Erythroblast (primary cell): ENCODE measurements at places on chromosomes 12 and 14.

DNA sequence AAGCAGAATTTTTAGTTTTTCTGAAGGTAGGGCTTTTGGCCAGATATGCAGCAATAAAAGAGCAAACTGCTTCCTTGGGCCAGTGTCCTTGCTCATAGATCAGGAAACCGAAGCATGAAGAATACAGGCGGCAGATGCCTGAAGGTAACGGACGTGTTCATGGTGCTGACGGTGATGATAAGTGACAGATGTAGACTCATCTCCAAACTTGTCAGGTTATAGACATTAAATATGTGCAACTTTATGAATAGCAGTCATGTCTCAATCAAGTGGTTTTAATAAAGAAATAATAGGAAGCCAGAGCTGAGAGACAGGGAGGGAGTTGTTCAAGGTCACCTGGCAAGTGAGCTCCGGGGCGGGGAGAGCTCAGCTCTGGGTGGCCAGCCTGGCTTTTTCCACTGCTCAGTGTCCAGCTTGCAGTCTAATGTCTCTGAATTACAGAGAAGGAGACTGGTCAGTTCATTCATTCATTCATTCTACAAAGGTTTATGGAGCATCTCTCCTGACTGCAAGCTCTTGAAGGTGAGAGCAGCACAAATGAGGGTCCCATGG lies 1.0 kb downstream of the SERPINA5 start:
- DNase-seq = no peak

GRCh38 chr12:49189731-49190716 lies 1.1 kb upstream of the TUBA1A start:
- DNase-seq = no peak

DNA sequence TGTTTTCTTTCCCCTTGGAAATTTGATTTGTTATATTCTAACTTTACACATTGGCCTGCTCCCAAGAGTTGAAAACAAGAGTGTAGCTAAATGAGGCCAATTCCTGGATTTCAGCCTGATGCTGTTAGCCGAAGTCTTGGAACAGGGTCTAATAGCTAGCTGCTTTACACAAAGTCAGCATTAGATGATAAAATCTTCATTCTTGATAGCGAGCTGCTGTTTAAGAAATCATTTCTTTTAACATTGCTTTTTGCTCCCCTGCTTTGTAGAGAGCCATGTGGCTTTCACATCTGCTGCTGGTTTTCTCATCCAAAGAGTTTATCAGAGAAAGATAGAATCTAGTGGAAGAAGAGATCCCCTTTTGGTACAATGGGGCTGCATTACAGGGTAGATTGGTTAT lies 22.3 kb downstream of the FBXW8 start:
- no peak for DNase-seq

DNA sequence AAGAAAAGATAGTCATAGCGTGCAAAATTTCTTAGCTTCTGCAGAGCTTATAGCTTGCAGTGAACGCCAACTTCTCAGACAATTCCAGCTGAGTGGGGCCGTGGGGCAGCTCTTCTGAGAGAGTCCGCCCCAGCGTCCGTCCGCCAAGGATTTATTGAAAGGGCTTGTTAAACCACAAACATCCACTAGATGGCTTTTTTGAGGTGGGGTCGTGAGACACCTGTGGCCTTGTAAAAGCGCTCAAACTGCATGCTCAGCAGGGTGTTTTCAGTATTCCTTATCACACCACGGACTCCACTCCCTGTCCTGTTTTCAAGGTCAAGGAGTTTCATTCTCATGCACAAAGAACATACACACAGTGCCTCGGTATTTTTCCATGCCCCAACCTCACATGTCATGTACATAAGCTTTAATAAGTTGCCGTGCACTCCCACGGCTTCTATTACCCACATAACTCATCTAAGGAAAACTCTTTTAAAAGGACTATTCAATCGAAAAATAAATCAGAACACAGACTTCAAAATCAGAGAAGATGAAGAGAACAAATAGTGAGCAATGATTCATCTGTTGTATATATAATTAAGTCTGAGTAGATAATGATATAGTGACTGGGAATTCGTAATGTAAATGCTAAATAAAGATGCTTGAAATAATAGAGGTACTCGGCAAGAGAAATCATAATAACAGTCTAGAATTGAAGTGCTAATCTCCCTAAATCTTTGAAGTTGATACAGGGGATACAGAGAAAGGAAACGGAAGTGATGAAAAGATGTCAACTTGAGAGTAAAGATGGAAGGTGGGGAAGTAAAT lies 46.7 kb downstream of the WBP11 start:
- DNase-seq = peak; percentile 23

DNA sequence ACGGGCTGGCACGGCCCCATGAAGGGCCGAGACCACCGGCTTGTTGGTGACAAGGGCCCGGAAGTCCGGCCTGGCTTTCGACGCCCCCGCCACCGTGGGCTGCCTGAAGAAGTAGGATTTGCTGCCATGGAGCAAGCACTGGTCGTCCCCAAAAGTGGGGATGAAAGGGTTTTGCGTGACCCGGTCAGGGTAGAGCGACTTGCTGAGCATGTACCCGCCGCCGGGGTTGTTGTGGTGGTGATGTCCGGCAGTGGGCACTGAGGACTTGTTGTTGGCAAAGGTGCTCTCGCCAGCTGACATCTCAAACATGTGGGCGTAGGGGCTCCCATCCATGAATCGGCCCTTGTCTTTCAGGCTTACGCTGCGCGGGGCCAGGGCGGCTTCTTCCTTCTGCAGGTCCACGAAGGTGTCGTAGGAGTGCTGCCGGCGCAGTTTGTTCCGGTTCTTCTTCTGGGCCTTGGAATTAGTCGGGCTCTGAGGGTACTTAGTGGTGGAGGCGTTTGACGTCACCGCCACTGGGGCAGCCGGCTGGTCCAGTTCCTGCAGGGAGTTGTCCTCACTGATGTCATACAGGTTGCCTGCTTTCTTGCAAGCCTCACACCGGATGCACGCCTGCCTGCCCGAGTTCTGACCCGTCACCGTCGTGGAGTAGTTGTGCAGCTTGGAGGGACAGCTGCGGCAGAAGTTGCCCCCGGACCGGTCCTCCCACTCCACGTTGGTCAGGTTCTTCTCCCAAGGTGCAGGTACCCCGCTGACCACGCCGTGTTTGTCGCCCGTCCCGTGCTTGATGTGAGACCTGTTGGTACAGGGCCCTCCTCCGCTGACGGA lies 366.6 kb downstream of the EMP1 start:
- DNase-seq = no peak

GRCh38 chr12:54207539-54208294 lies 18.9 kb upstream of the SMUG1 start:
- peak; percentile 77 for DNase-seq

- DNase-seq = no peak
Observed at GRCh38 chr12:91104812-91105466, 6.4 kb downstream of the LUM start.

- DNase-seq = no peak
Observed at GRCh38 chr14:77245820-77246219, 25.2 kb downstream of the NGB start.

DNA sequence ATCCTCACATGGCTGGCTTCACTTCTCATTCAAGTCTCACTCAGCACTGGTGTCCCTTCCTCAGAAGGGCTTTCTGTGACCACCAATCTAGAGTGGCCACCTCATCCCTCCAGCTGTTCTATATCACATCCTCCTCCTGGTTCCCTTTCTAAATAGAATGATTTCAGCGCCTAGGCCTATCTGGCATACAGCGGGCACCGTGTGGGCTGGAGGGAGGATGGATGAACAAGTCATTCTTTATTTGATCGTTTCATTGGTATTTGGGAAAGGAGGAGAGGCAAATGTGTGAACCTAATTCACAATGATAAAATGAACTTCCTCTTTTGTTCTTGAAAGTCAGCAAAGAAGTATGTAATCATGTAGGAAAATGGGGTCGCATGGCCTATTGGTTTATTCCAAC lies 394.2 kb downstream of the DPF3 start:
- DNase-seq = no peak

GRCh38 chr12:10366875-10367274 lies 23.0 kb downstream of the KLRK1 start:
- DNase-seq = peak; percentile 29

DNA sequence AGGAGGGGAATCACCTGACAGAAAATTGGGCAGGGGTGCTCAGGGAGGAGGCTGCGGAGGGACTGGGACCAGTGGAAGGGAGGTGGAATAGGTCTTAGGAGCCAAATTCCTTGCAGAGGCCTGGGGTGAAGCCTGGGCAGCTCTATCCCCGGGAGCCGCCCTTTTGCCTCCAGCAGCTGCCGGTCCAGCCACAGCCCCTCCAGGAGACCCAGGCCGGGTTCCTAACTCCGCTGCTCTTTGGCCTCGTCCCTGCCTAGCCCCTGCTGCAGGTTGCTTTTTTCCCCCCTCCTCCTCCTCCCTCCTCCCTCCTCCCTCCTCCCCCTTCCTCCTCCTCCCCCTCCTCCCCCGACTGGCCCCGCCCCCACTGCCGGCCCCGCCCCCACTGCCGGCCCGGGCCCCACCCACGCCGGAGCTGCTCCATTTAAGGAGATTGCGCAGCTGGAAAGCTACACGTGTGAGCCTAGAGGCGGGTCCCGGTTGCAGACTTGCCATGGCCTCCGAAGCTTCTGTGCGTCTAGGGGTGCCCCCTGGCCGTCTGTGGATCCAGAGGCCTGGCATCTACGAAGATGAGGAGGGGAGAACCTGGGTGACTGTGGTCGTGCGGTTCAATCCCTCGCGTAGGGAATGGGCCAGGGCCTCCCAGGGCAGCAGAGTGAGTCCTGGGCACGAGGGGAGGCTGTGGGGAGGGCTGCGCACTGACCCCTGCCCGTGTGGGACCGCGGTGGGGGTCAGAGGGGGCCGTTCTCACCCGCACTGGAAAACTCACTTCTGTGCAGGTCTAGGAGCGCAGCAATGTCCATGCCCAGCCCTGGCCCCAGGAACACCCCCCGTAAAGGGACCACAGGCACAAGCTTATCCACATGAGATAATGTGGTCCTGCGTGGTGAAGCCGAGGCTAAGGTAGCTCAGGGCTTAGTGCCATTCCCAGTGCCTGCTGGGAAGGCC lies at the start of gene TCL1B:
Gene TCL1B, plus strand, starts transcription at position 449 of the 945 bp plus-strand sequence. Its CDS starts 42 bp downstream, at position 491.
- no peak for DNase-seq

GRCh38 chr14:54440037-54440436 lies 1.1 kb downstream of the CNIH1 start:
- DNase-seq = peak; percentile 70

DNA sequence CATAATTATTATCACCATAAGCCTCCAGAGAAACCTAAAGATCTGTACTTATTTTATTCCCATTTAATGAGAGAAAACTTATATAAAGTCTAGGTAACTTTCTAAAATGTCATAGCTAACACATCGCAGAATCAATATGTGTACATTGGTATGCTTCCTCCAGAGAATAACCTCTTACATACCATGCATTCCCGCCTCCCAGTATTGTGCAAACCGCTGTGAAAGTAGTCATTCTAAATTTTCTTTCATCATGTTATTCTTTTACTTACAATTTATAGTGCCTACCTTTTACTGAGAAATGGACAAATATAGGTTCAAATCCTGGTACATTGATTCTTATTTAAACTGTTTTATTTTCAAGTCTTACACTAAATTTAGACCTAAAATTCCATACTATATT lies 463.4 kb downstream of the LRFN5 start:
- DNase-seq = no peak
